IMR-90 (cell line): ENCODE measurements at places on chromosomes 1 and 21. TPM values are rescaled to one million over a fixed set of nuclear protein-coding genes. Genes with fewer than 3 reads are reported as not detected.

Gene CA14
- total RNA-seq, result not detected in 2 replicates

Gene RPE65
- total RNA-seq, result under 0.01 TPM in 1 of 2 replicates, not detected in the other

Gene PDZK1IP1
- not detected in 2 replicates for total RNA-seq

Gene PLEKHN1
- 0.28 and 0.54 TPM in 2 replicates for total RNA-seq

Gene MRPL9
- total RNA-seq, result 65.4 and 85.8 TPM in 2 replicates

Gene IRF6
- 1.9 and 2.9 TPM in 2 replicates for total RNA-seq

DNA sequence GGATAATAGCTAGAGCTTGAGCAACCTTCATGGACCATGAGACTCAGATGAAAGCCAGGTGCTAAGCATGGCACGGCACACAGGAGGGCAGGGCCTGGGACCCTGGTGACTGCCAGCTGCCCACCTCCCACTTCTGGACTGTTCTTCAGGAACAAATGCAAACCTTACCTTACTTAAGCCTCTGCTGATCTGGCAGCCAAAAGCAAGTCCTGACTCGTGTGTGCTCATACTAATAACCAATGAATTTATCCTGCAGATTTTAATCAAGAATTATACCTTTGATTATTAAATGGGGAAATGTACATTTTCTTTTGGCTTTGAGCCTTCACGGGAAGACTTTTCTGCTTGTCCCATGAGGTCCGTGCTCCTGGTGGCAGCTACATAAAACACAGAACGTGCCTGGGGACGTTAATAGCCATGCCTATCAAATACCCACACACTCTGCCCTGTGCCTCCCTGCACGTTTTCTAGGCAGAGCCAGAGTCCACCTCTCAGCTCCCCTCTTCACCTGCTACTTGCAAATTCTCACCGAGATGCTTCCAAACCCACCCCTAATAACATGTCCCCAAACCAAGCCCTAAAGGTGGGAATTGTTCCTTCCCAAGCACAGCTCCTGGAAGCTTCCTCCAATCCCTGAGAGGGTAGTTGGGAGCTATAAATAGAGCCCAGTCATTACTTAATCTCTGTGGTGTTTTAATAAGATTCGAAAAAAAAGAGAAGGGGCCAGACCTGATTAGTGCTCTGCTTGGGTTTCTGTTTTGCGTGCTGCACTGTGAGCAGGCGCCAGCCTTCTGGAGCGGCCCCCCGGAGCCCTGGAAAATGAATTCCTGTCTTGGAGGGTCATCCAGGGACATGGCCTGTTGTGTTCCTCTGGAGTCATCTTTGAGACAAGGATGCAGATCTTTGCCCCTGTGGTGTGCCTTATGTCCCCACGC lies 33.5 kb downstream of the SLC1A7 start:
- DNase-seq, result peak; percentile 65

DNA sequence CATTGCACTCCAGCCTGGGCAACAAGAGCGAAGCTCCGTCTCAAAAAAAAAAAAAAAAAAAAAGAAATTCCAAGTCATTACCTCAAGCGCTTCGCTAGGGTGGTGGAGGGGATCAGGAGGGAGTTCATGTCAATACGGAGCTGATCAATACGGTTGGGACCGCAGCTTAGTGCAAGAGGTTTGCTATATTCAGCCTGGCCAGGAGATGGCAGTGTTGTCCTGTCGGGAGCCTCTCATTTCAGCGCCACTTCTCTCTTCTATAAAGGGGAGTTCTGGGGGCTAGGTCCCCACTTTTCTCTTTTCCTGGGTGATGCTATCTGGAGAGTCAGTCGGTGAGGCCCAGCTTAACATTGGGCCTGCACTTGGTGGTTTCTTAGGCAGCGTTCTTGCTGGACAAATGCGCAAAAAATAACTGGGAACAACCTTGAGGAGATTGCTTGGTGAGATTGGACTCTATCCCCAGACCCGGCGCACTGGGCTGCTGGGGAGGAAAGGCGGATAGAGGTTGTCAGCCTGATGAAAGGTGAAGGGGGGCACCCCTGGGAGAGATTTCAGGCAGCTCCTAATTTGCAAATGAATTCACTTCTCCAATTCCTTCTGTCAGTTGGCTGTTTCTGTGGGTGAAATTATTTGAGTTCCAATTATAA lies 40.4 kb downstream of the KIAA0040 start:
- peak; percentile 22 for DNase-seq

DNA sequence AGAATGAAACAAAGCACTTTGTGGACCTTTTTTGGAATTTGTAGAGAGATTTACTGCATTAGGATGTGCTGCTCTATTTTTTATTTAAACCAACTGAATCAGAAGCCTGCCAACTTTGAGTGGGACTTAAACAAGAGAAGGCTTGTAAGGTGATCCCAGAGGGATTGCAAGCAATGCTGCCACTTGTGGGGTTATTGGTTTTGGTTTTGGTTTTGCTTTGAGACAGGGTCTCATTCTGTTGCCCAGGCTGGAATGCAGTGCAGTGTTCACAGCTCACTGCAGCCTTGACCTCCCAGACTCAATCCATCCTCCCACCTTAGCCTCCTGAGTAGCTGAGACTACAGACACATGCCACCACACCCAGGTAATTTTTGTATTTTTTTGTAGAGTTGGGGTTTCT lies 32.2 kb upstream of the GNG5 start:
- DNase-seq, result no peak

DNA sequence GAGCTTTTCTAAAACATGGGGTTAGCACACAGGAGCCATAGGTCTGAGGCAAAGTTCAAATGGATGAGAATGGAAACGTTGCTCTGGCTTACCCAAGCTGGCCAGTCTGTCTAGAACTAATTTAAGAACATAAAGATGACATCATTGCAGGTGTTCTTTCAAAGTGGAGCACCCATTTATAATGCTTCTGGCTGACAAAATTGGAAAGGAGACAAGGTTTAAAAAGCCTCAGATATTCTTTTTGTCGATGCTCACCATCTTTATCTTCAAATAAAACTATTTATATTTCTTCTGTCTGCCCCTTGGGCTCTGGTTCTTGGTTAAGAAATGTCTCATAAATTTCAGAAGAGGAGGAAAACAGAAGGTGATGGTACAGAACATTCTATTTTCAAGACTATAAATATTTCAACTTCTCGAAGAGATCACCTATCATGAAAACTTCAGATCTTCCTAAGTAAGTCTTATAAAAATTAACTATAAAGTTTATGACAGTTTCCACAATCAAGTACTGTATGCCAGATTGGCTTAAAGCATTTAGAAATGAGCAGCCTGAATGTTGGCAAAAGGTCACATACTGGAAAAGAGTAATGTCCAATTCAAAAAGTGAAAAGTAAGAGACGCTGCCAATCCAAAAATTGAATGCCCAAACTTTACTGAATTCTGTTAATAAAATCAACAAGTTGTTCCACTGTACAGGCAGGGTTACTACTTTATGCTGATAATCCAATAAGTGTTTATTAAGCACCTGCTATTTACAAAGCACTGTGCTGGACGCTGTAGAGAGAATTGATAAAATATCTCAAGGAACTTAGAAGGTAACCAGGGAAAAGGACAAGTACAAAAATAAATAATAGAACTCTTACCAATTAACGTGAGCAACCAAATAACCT lies 92.0 kb downstream of the ETS2 start:
- DNase-seq, result no peak

DNA sequence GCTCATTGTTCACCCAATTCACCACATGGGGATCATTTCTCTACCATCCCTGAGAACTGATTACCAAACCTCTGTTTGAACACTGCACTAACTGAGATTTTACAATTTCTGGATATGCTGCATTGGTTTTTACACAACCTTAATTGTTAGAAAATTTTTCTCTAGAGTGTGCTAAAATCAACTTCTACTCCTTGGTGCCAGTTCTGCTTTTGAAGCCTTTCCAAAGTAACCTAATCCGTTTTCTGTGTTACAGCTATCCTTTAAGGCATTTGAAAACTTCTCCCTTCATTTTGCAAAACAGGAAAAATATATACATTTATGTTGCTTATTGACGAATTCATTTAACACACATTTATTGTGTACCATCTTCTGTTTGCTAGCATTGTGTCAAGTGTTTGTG lies 23.7 kb downstream of the SMAP2 start:
- DNase-seq, result no peak

GRCh38 chr1:154972517-154973343 lies 1.8 kb upstream of the CKS1B start:
- peak; percentile 95 for DNase-seq

DNA sequence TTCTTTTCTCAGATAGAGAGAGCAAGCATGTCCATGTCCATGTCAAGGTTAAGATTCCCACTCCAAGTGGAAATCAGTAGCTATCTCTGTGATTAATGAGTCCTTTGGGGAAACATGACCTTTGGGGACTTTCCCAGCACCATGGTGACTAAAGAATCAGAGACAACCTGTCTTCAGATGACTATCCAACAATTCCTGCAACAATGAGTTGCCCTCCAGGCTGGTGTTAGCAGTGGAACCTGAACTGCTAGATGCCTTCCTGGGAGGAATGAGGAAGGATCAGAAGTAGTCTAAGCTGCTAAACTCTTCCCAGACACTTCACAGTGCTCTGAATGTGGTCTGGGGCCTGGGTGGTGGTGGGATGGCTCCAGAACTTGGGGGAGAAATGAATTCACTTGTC lies 6.5 kb downstream of the S100A9 start:
- no peak for DNase-seq

GRCh38 chr1:2074944-2075740 lies 24.9 kb downstream of the PRKCZ start:
- DNase-seq, result peak; percentile 21

- no peak for DNase-seq
Measured at GRCh38 chr1:201631037-201631436, 92.1 kb downstream of the NAV1 start.

DNA sequence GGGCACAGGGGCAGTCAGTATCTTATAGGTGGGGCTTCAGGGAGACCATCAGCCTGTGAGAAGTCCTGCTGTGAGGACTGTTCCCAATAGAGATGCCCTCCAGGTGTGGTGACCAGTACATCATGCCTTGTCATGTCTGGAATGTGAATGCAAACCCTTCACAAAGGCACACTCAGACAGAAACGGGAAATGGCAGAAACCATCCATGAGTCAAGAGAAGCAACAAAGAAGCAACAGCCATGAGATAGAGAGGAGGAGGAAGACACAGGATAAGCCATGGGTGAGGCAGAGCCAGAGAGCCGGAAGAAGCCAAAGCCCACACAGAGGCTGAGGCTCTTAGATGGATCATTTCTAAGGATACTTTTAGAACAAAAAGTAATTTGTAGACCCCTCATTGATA lies 20.1 kb upstream of the ZP4 start:
- no peak for DNase-seq

- no peak for DNase-seq
Measured at GRCh38 chr1:26797627-26798026, 9.9 kb downstream of the PIGV start.

GRCh38 chr1:202807451-202807925 lies 733 bp downstream of the KDM5B start:
- peak; percentile 34 for DNase-seq
